Bronchial smooth muscle cell (primary cell): ENCODE measurements at places on chromosomes 2 and 18. TPM values are rescaled to one million over a fixed set of nuclear protein-coding genes. Genes with fewer than 3 reads are reported as not detected.

Gene FN1
- 2,780 and 3,784 TPM in 2 replicates for total RNA-seq

Gene ARHGAP25
- 0.09 and 0.47 TPM in 2 replicates for total RNA-seq

Gene CCL20
- total RNA-seq, result not detected in 2 replicates

Gene CKAP2L
- 0.17 and 1.3 TPM in 2 replicates for total RNA-seq

Gene MAP2
- total RNA-seq, result 0.47 and 0.60 TPM in 2 replicates

Gene MAT2A
- total RNA-seq, result 108 and 150 TPM in 2 replicates

Gene ST6GAL2
- total RNA-seq, result not detected in 2 replicates

Gene BBS5
- total RNA-seq, result 5.7 and 6.4 TPM in 2 replicates

Gene KIAA2012
- total RNA-seq, result not detected in 2 replicates

Gene OXER1
- under 0.01 and 0.43 TPM in 2 replicates for total RNA-seq

Gene HAAO
- 1.6 and 12.2 TPM in 2 replicates for total RNA-seq

Gene RGPD3
- under 0.01 TPM in 2 replicates for total RNA-seq

Gene GALNT5
- 30.1 and 160 TPM in 2 replicates for total RNA-seq

Gene SPATA3
- not detected in 2 replicates for total RNA-seq

Gene ATP8B1
- 10.6 and 15.5 TPM in 2 replicates for total RNA-seq

Gene PRLH
- not detected in 2 replicates for total RNA-seq

Gene EMILIN2
- 26.8 and 28.8 TPM in 2 replicates for total RNA-seq

Gene CAPN13
- not detected in 2 replicates for total RNA-seq

Gene ZNF638
- total RNA-seq, result 105 and 129 TPM in 2 replicates

Gene GPR35
- 0.32 and 0.52 TPM in 2 replicates for total RNA-seq

Gene GPR55
- not detected in 2 replicates for total RNA-seq

Gene METTL4
- 5.9 and 6.1 TPM in 2 replicates for total RNA-seq

Gene PRSS56
- not detected in 2 replicates for total RNA-seq

Gene NYAP2
- total RNA-seq, result not detected in 2 replicates

Gene CYRIA
- 1.7 and 3.3 TPM in 2 replicates for total RNA-seq

Gene ADRA2B
- total RNA-seq, result not detected in 2 replicates

Gene RTP5
- not detected in 2 replicates for total RNA-seq

Gene XDH
- total RNA-seq, result 0.16 and 0.17 TPM in 2 replicates

Gene MYO3B
- 0.09 and 0.16 TPM in 2 replicates for total RNA-seq

Gene TRPM8
- 0.47 TPM in 1 of 2 replicates, not detected in the other for total RNA-seq

Gene TXNDC2
- total RNA-seq, result 0.16 TPM in 1 of 2 replicates, not detected in the other

Gene RUFY4
- not detected in 2 replicates for total RNA-seq

Gene PSMA8
- not detected in 2 replicates for total RNA-seq

Gene LRRC30
- total RNA-seq, result not detected in 2 replicates

Gene DYSF
- 0.09 TPM in 1 of 2 replicates, not detected in the other for total RNA-seq

Gene SERPINB11
- not detected in 2 replicates for total RNA-seq

Gene LINC00305
- total RNA-seq, result not detected in 2 replicates

Gene SCN3A
- total RNA-seq, result 0.17 and 0.47 TPM in 2 replicates

Gene CHAC2
- total RNA-seq, result 0.09 and 0.79 TPM in 2 replicates

Gene ESCO1
- total RNA-seq, result 5.8 and 10.9 TPM in 2 replicates

Gene PARD6G
- total RNA-seq, result 1.6 and 2.0 TPM in 2 replicates

Gene SMC6
- total RNA-seq, result 12.5 and 14.1 TPM in 2 replicates

Gene LRRTM4
- 0.16 TPM in 1 of 2 replicates, not detected in the other for total RNA-seq

Gene IL18RAP
- total RNA-seq, result not detected in 2 replicates

Gene APOB
- under 0.01 TPM in 1 of 2 replicates, not detected in the other for total RNA-seq

Gene TLX2
- 1.4 TPM in 2 replicates for total RNA-seq

Gene COL3A1
- 2,857 and 3,691 TPM in 2 replicates for total RNA-seq

Gene CIB4
- not detected in 2 replicates for total RNA-seq

Gene GALNT14
- total RNA-seq, result 0.17 TPM in 1 of 2 replicates, not detected in the other

Gene RBM43
- total RNA-seq, result 7.7 and 11.0 TPM in 2 replicates
